ENCODE measurements at places on chromosomes 7 and 10. TPM values are rescaled to one million over a fixed set of nuclear protein-coding genes. Genes with fewer than 3 reads are reported as not detected.

Gene GPNMB
- 0.61 TPM for polyA plus RNA-seq

GRCh38 chr7:66758950-66759628 is 18.6 kb downstream of the RABGEF1 start:
- DNase-seq, result no peak

Gene GIMAP5
- polyA plus RNA-seq, result not detected

DNA sequence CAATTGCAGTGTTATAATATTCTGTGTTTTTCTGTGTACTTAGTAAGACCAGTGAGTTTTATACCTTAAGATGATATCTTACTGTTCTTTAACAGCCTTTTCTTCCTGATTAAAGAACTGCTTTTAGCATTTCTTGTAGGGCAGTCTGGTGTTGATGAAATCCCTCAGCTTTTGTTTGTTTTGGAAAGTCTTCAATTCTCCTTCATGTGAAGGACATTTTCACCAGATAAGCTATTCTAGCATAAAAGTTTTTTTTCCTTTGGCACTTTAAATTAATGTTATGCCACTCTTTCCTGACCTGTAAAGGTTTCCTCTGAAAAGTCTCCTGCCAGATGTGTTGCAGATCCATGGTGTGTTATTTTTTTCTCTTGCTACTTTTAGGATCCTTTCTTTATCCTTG is 1059.8 kb downstream of the LRMDA start:
- DNase-seq, result no peak

DNA sequence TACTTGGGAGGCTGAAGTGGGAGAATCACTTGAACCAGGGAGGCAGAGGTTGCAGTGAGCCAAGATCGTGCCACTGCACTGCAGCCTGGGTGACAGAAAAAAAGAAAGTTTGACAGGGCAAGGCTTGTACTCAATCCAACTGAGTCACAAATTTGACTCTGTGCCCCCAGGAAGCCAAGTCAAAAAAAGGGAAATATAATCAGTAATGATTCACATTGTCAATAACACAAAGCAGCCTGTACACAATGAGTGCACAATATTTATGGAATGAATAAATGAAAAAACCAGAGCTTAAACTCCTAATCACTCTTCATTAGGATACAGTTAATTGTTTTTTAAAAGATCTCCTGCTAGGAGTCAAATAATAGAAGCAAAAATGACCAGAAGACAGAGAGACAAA is 6.4 kb downstream of the NAPEPLD start:
- no peak for DNase-seq

Gene ARHGEF5
- polyA plus RNA-seq, result 22.2 TPM

DNA sequence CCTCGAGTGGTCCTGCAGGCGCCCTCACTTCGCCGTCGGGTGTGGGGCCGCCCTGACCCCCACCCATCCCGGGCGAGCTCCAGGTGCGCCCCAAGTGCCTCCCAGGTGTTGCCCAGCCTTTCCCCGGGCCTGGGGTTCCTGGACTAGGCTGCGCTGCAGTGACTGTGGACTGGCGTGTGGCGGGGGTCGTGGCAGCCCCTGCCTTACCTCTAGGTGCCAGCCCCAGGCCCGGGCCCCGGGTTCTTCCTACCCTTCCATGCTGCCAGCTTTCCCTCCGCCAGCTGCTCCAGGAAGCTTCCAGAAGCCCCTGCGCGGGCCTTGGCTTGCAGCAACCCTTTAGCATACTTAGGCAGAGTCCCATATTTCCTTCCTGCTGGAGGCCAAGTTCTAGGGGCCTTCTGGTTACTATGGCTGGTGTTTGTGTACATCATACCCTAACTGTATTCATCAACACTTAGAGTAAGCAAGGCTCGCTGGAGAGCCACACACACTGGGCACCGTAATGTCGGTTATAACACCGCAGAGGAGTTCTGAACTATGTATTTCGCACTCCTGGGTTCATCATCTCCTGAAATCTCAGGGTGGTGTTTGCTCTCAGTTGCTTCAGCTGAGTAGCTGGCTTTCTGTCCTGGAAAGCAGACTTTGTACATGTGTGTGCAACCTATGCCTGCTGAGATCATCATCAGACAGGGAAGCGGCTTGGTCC is 471 bp downstream of the MGMT start:
- no peak for DNase-seq

Gene ZNF239
- polyA plus RNA-seq, result 1.3 TPM

Gene ELN
- 5.4 TPM for polyA plus RNA-seq

DNA sequence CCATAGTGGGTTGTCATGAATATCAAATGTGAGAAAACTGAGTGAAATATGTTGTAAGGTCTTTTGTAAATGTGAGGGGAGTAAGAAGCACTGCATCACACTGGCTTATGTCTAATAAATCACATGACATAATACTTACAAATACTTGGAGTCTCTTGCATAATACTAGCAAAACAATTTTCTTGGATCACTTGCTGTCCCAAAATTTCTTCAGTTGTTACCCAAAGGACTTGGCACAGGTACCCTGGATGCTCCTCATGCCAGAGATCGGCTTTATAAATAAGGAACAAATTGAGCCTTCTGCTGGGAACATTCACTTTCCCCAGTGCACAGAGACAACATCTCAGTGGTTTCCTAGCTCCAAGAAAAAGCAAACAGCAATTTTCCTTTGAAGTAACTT is 5.0 kb upstream of the LRIT2 start:
- DNase-seq, result no peak

DNA sequence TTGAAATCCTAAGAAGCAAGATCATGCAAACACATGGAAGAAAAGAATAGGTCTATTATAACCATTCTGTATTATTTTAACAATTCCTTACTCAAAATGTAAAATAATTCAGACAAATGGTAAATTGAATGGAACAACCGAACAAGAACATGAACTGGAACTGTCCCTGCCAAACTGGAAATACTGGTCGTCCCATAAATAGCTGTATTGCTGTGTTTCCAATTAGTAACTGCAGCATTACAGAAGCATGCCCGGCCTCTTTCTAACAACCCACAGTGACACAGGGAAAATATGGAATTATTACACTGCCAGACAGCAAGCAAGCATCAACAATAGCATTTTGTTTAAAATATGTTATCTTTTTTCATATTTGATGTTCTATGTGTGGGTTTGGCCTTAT is 1138.5 kb upstream of the PHF14 start:
- DNase-seq, result no peak

GRCh38 chr10:119401671-119402395 is 140.7 kb downstream of the RGS10 start:
- DNase-seq, result no peak

DNA sequence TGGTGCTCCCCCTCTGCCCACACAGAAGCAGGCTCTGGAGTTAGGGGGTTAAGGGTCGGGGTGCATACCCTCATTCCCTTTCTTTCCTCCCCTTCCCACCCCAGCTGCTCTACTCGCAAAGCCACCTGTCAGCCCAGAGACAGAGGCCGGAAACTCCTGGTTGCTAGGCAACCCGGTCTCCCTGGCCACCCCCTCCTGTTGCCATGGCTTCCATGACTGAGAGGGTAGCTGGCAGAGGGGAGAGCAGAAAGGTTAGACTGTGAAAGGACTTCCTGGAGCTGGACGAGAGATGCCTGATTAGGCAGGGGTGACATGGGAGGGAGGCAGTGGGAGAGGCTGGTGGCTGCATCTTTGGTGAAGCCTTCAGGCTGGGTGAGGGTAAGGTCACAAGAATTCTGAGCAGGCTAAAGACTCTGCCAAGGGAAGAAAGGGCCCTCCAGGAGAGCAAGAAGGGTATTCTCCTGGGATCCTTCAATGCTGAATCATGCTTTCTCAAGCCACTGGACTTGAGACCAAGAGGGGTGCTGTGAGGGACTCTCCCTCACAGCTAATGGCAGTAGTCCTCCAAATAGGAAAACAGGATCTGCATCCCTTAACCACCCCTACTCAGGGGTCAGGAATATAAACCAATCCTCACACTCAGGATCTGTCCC is 5.4 kb downstream of the PSD start:
- no peak for DNase-seq

- DNase-seq, result no peak
Measured at GRCh38 chr7:18890134-18890533, 227.3 kb downstream of the TWIST1 start.

- DNase-seq, result no peak
Measured at GRCh38 chr10:11257440-11258090, 239.9 kb downstream of the CELF2 start.

Gene CRYGN
- polyA plus RNA-seq, result 0.98 TPM

Gene DUSP5
- polyA plus RNA-seq, result 13.6 TPM

All from H1 (cell line).